Calu3 (cell line): ENCODE measurements at places on chromosomes 1 and 21. TPM values are rescaled to one million over a fixed set of nuclear protein-coding genes. Genes with fewer than 3 reads are reported as not detected.

- no peak overlapping the region for H3K4me3 ChIP-seq
- no peak overlapping the region for H3K27ac ChIP-seq
- H3K36me3 ChIP-seq: no peaks in the 10 kb centered on the region
- H3K4me1 ChIP-seq: no peaks in the 10 kb centered on the region
Observed at GRCh38 chr1:87369736-87370478, 41.2 kb downstream of the LMO4 start.

DNA sequence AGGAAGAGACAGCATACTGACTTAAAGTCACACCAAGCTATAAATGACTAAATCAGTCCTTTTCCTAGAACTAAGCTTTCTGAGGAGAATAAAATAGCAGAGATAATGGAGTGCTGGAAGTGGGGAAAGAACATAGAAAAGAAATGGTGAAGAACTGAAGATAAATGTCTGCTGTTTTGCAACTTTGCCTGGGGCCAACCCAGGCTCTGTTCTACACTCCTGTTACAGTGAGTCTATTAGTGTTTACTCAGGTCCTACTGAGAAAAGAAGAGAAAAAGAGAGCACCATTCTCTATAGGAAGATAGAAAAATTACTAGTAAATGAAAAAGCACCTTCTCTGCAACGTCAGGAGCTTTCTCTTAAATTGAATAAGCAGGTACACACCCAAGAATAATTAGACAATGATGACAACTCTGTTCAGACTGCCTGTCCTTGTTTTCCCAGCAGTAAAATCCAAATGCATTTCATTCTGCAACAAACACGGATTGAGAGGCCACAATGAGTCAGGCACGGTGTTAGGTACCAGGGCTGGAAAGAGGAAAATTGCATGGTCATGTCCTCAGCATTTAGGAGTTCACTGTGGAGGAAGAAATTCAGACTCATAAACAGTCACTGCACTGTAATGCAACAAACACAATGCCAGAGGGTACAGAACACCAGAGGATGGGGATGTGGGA, 139.4 kb upstream of the CAMK1G start:
- H3K4me1 ChIP-seq: no peaks in the 10 kb centered on the region
- no peak overlapping the region for H3K27ac ChIP-seq
- peaks cover 62% of the 10 kb centered on the region for H3K27me3 ChIP-seq
- DNase-seq: no peak
- no peak overlapping the region for H3K4me3 ChIP-seq

GRCh38 chr21:31908106-31909031, 35.5 kb downstream of the HUNK start:
- H3K4me1 ChIP-seq: peaks cover 16% of the 10 kb centered on the region
- H3K4me3 ChIP-seq: peak overlapping the region; percentile 44
- no peaks in the 10 kb centered on the region for H3K27me3 ChIP-seq

Gene CYP4X1
- 0.21 and 0.27 TPM in 2 replicates for total RNA-seq

- no peaks in the 10 kb centered on the region for H3K36me3 ChIP-seq
- no peaks in the 10 kb centered on the region for H3K27me3 ChIP-seq
- H3K4me1 ChIP-seq: peaks cover 14% of the 10 kb centered on the region
- DNase-seq: no peak
Observed at GRCh38 chr1:22794647-22795365, 84.2 kb downstream of the EPHB2 start.

GRCh38 chr1:154666051-154666790, 58.2 kb upstream of the ADAR start:
- H3K27ac ChIP-seq: no peak overlapping the region
- H3K4me3 ChIP-seq: no peak overlapping the region
- peaks cover 38% of the 10 kb centered on the region for H3K27me3 ChIP-seq
- DNase-seq: no peak
- H3K4me1 ChIP-seq: no peaks in the 10 kb centered on the region

Gene GNAT2
- total RNA-seq: not detected in 2 replicates

DNA sequence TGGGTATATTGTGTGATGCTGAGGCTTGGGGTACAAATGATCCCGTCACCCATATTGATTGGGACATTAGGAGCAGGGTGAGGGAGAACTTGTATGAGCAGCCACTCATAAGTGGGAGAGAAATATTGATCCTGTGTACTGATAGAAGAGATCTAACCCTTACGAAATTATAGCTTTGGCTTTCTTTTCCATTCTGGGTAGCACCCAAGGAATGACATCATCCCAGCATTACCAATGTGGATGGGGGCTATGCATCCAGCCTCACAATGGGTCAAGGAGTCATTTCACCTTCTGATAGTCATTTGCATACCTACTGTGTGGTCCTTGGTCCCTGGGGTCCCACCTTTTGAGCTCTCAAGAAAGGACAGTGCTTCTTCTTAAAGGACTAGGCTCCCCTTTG, 1.9 kb upstream of the NAV1 start:
- H3K4me3 ChIP-seq: peak overlapping the region; percentile 17
- no peak overlapping the region for H3K27ac ChIP-seq
- no peak for DNase-seq
- peaks cover 64% of the 10 kb centered on the region for H3K4me1 ChIP-seq
- H3K36me3 ChIP-seq: peaks cover 26% of the 10 kb centered on the region
- H3K27me3 ChIP-seq: no peaks in the 10 kb centered on the region

- no peak overlapping the region for H3K4me3 ChIP-seq
- H3K4me1 ChIP-seq: peaks cover 6% of the 10 kb centered on the region
- no peak for DNase-seq
- no peak overlapping the region for H3K27ac ChIP-seq
- H3K27me3 ChIP-seq: peaks cover 27% of the 10 kb centered on the region
Observed at GRCh38 chr1:163378554-163378953, 56.8 kb downstream of the NUF2 start.

- H3K27ac ChIP-seq: no peak overlapping the region
- no peak for DNase-seq
- H3K4me3 ChIP-seq: no peak overlapping the region
- H3K27me3 ChIP-seq: no peaks in the 10 kb centered on the region
Observed at GRCh38 chr1:183223467-183223866, 37.4 kb downstream of the LAMC2 start.

Gene SLC1A7
- total RNA-seq: not detected in 2 replicates

Gene SERPINC1
- 0.59 TPM in 1 of 2 replicates, not detected in the other for total RNA-seq

- H3K27ac ChIP-seq: no peak overlapping the region
- H3K27me3 ChIP-seq: no peaks in the 10 kb centered on the region
- H3K4me1 ChIP-seq: no peaks in the 10 kb centered on the region
- H3K36me3 ChIP-seq: peaks cover 20% of the 10 kb centered on the region
- DNase-seq: no peak
Observed at GRCh38 chr21:44850208-44850800, 23.2 kb downstream of the PTTG1IP start.

DNA sequence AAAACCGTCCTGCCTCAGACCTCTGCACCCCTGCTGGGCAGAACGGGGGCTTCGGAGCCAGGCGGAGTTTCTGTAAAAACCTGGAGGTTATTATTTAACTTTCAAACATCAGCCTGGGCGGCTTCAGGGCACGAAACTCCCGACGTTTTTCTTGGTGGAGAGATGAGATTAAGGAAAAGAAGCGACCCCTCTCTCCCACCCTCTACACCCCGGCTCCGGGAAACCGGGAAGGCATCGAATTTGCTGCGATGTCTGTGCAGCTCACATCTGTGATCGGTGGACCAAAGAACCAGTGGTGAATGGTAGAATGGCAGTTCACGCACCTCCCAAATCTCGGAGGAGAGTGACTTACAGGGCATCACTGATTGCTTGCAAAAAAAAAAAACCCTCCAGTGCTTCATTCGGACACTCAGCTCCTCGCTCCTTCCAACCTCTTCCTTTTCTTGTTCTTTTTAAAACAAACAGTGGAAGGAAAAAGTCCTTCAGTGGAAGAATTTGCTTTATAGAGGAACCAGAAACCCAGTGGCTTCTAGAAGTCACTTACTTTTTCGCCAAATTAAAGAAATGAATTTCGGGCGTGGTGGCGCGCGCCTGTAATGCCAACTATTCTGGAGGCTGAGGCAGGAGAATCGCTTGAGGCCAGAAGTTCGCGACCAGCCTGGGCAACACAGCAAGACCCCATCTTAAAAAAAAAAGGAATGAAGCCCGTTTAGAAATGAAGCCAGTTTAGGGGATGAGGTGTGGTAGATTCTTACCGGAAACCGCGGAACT, 884 bp downstream of the PHACTR4 start:
- H3K27ac ChIP-seq: peak overlapping the region; percentile 88
- H3K27me3 ChIP-seq: no peaks in the 10 kb centered on the region

Gene MYOG
- total RNA-seq: not detected in 2 replicates

Gene OR2AK2
- not detected in 2 replicates for total RNA-seq

Gene LCE1A
- total RNA-seq: not detected in 2 replicates
